Mesenteric fat pad (tissue), 1 donor: ENCODE measurements at places on chromosomes 12 and 14. TPM values are rescaled to one million over a fixed set of nuclear protein-coding genes. Genes with fewer than 3 reads are reported as not detected.

Gene LRP1-AS
- not detected for total RNA-seq

Gene CCDC197
- not detected for total RNA-seq

Gene NGDN
- 29.7 TPM for total RNA-seq

GRCh38 chr14:105711044-105711620 is 184.7 kb downstream of the TMEM121 start:
- DNase-seq, result no peak

- no peak for DNase-seq
Observed at GRCh38 chr14:42802346-42802745, 1195.7 kb downstream of the LRFN5 start.

DNA sequence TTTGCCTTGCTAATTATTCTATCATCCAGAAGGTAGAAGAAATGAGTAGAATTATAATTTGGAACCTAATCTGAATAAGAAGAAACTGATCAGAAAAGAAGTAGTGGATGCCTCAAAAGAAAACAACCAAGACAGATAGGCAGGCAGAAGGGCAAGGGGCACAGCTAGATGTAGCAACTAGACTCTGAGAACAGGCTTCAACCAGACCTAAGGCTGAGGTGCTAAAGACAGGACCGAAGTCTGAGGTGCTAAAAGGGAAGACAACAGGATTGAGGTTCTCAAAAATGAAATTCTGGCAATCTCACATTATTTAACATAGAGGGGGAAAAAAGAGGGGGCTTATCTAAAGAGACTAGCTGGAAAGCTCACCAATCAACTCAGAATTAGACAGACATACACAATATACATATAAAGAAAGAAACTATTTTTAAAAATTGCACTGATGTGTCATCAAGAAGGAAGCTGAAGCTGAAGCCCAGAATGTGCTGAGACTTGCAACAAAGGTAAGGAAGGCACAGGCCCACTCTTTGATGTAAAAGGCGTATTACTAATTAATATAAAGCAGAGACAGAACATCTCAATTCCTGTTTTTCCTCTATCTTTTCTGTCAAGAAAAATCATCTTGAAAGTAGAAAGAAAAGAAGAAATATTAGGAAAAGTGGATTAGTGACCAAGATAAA is 43.8 kb upstream of the CSRNP2 start:
- no peak for DNase-seq

DNA sequence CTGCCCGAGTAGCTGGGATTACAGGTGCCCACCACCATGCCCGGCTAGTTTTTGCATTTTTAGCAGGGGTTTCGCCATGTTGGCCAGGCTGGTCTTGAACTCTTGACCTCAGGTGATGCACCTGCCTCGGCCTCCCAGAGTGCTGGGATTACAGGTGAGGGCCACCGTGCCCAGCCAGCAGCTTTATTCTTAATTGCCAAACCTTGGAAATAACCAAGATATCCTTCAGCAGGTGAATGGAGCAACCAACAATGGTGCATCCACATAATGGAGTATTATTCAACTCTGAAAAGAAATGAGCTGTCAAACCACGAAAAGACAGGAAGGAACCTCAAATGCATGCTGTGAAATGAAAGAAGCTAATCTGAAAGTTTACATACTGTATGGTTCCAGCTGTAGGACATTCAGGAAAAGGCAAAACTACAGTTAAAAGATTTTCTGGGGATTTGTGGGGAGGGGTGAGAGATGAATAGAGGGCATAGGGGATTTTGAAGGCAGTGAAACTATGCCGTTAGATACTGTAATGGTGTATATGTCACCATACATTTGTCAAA is 118.8 kb upstream of the CCND2 start:
- DNase-seq, result no peak

DNA sequence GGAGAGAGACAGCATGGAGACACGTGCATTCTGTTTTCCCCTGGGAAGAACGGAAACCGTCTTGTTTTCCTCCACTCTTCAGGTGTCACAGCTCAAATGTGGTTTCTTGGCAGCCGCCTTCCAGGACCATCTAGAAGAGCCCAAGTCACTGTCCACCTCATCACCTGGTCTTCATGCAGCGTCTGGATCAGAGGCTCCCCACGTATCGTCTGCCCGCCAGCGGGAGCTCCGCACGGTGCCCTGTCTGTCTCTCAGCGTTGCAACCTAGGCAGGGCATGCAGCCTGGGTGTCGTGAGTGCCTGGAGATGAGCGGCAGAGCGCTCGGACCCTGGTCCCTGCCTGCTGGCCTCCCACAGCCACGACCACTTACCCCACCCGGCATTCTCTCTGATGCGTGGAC is 117.5 kb downstream of the PIWIL1 start:
- DNase-seq, result no peak

GRCh38 chr14:35783699-35784098 is 25.4 kb downstream of the RALGAPA1 start:
- no peak for DNase-seq

- DNase-seq, result no peak
Observed at GRCh38 chr14:66600416-66600815, 92.5 kb downstream of the GPHN start.

Gene FGF6
- not detected for total RNA-seq

GRCh38 chr12:2335916-2336315 is 283.1 kb downstream of the CACNA1C start:
- DNase-seq, result no peak

Gene ZNF605
- total RNA-seq, result 8.0 TPM

DNA sequence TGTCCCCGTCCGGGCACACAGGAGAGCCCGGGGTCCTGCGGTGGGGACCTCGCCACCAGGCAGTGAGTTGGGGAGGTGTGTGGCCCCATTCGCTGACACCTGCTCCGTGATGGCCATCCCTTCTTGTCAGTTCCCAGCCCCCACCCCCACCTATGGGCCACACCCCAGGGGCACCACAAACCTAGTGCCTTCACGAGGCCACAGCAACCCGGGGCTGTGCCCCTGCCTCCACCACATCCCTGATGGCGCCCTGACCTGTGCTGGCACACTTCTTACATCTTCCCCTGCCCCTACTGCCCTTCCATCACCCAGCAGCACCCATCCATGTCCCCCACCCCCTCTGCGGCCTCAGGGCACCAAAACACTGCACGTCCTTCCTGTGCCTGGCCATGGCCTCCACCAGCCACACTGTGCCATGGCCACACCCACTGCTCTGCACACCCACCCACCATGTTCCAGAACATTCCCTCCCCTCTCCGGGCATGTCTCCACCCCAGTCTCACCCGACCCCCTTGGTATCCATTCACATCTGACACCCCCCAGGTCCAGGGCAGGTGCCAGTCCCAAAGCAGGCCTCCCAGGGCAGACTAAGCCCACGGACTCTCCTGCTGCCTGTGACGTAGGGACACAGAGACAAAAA is 24.4 kb downstream of the JAG2 start:
- DNase-seq, result no peak
